Trophoblast cell (in vitro differentiated cells and primary cell): ENCODE measurements at places on chromosomes 4 and X.

GRCh38 chrX:130623518-130623917, 221.7 kb downstream of the RBMX2 start:
- DNase-seq: no peak

DNA sequence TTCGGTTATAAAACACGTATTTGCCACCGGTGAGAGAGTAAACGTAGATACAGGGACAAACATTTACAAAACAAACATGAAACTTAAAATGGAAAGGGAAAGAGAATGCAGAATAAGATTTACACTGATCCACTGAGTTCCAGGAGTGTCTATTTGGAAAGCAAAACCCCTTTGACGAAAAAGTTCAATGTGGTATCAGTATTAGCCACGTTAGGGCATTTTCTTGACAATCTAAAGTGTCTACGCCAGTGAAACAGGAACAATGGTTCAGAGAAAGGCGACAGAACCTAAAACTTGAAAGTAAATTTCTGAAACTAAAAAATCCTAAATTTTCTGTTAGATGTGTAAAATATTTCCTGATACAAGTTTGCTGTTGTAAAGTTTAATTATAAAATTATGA, 278.5 kb upstream of the TENM3 start:
- no peak for DNase-seq

GRCh38 chr4:52838729-52839586, 23.2 kb upstream of the RASL11B start:
- no peak for DNase-seq

GRCh38 chr4:87011340-87012034, 76.7 kb downstream of the AFF1 start:
- peak; percentile 75 for DNase-seq

DNA sequence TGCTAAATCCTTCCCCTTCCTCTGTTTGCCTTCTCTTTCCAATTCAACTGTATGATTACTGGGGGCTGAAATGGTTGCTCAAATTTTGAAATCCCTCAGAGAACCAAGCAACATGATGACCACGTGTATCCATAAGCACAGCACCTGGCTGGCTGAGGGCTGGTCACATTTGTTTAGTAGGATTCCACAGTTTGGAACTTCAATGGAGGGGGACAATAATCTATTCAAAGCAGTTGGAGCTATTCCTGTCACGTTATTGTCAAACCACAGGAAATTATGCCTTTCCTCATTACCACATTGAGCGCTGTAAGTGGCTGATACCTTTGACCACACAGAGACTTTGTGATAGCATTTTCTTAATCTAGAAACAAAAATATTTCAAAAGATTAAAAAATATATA, 7.0 kb downstream of the TMSB4X start:
- no peak for DNase-seq

DNA sequence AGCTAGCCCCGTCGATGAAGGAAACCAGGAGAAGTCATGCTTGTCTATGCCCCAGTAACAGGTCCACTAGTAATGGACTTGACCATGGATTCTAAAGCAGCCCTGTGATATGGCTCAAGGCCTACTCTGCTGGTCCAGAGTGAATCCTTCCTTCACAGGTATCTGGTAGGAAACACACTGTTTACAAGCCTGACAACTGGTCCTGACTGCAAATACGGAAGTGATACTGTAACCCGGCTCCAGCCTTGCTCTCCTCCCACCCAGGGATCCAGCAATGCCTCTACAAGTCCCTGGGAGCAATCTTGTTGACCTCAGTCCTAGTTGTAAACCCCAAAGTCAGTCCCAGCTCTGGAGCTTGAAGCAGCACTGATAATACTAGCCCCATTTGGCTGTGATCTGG, 239.2 kb upstream of the GRID2 start:
- no peak for DNase-seq
